Fibroblast of upper back skin (primary cell): ENCODE measurements at places on chromosomes 4 and X.

- no peak for DNase-seq
Measured at GRCh38 chrX:48938721-48939425, 18.5 kb downstream of the OTUD5 start.

GRCh38 chrX:151393514-151393913, 3.5 kb upstream of the VMA21 start:
- no peak for DNase-seq

DNA sequence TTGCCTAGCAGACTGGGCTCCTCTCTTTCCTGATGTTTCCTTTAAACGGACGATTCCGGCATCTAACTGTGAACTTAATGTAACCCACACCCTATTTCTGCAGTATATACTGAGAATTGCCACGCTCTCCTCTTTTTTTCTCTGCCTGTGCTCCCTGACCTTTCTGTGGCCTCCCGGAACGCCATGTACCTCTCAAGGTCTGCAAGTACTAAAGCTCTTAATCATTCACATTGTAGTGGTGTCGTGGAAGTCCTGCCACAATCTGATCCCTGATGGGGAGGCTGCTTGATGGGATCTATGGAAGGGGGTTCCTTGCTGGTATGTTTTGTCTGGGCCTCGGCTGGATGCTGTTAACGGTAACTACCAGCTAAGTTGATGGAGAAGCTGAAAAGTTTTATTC, 302.9 kb upstream of the EPHA5 start:
- no peak for DNase-seq

GRCh38 chr4:20724915-20725314, 24.7 kb downstream of the PACRGL start:
- no peak for DNase-seq

DNA sequence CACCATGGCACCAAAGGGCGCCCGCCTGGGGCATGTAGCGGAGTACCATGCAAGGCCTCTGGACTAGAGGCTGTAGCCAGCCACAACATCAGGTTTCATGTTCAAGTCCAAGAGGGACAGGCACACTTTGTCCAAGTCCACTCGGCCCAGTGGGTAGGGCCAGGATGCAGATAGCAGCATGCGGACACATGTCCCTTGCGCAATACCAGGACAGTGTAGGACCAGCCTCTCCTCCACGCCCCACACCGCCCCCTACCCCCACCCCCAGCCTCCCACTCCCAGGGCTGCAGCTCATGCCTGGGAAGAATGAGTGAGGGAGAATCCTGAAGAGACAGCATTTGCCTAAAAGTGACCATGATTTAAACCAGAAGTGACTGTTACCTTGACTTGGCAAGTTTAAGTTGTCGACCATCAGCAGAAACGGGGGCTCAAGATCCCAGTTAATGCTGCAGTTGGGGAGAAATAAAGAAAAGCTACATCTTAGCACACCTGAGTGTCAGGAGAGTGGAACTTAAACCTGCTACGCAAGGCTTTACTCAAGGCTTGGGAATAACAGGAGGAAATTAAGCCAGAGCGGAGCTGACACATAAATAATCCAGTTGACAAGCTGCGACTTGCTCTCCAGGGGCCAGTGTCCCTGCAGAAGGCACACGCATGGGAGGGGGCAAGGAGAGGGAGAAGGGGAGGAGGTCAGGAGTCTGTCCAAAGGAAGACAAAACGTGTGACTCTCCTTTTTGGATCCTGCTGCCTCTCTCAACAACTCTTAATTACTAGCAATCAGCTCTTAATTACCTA, 221.7 kb downstream of the BCOR start:
- no peak for DNase-seq

GRCh38 chr4:138110815-138111214, 131.3 kb downstream of the SLC7A11 start:
- DNase-seq, result no peak

DNA sequence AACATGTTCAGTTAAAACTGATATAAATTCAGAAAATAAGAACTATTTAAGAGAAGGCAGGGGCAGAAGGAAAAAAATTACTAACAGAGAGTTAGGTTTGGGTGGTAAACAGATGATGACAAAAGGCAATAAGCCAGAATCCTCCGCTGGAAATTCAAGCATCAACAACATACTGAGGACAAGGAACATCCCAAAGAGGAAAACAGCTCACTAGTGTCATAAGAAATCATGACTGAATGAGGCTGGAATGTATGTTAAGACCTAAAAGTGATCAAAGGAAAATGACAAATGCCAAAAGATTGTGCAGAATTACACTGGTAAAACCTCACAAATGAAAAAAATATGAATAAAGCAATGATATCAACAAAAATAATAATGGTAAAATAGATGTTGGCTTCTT, 88.4 kb downstream of the WDFY3 start:
- DNase-seq, result peak; percentile 87

- DNase-seq, result no peak
Measured at GRCh38 chr4:95507147-95507546, 41.6 kb downstream of the UNC5C start.

DNA sequence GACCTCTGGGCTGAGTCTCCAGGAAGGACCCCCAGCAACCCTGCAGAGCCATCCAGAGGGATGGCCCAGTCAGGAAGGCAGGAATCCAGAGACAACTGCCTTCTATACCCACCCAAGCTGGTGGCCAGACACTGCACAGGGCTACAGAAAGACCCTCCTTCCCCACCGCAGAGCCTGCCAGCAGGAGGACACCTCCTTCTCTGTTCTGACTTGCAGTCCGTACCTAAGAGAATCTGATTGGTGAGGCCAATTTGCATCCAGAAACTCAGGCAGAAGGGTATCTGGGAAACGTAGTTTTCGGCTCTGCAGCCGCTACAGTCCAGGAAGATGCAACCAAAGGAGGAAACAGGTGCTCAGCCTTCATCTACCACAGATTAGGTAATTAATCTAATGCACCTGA, 155.4 kb upstream of the FRG1 start:
- DNase-seq, result no peak

DNA sequence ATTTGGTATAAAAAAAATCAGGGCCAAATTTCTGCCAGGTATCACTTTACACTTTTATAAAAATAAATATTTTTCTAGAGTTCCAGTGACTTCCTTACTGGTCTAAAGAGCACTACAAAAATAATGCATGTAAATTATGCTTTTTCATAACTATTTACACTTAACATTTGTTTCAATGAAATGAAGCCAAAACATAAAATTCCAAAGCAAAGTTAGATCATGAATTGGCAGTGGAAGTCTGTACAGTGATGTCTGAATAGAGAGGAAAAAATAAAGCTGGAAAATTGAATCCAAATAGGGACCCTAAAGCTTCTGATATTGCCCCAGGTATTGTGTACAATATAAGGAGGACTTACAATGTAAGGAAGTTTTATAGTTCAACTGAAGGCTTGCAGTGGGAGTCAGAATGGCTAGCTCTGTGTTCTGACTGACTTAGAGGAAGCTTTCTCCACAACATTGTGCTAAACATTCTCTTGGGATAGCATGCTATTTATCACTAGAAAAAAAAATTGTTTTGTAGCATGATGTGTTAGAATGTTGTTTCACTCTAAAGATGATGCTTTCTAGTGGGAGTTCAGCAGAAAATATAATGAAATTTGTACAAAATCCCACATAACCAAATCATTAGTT, 288.2 kb upstream of the UGT8 start:
- no peak for DNase-seq

GRCh38 chr4:52037689-52038102, 403 bp downstream of the SGCB start:
- peak; percentile 27 for DNase-seq

DNA sequence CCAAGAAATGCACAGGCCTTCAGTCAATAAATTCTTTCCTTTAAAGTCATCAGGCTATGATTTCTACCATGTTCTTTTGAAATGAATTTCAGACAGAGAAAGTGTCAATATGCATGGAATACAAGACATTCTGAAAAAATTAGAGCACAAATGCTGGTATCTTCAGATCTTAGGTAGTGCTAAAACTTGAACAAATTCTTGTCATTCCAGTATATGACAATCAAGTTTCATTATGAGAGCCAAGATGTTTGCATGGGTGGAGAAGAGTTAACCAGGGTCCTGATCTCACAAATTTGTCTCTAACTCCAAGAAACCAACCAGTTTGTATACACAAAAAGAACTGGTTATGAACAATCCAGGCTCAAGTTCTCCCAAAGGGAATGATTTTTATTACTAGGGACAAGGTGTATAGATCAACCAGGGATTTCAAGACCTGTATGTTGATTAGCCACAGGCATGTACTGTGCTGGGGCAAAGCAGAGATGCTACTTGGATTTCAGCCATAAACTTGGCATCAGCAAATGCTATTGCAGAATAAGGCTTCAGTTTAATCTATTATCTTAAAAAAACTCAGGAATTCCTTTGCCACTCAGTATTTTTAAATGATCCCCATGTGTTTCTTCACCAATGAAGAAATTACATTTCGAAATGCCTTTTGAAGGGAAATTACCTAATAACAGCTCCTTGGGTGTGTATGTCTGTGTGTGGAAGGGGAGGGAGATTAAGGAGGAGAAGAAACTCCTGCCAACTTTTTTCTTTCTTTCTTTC, 69.7 kb downstream of the FANCB start:
- DNase-seq, result peak; percentile 19

DNA sequence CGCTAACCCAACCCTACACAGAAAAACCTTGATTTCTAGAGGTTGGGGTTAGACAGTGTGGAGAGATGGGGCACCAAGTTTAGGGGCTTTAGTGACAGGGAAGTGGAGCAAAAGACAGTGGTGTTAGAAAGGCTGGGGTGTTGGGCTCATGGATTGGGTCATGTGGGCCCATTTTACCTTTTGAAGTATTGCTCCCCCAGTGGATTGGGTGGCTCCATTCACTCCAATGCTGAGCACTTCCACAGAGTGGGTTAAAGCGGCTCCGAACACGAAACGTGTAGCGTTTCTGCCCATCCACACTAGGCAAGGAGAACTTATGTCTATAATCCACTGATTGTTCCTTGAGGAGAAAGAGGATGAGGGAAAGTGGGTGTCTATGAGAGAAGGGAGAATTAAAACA, 2.3 kb downstream of the IL2RG start:
- no peak for DNase-seq

- peak; percentile 10 for DNase-seq
Measured at GRCh38 chrX:112677167-112677566, 2.6 kb downstream of the LHFPL1 start.

DNA sequence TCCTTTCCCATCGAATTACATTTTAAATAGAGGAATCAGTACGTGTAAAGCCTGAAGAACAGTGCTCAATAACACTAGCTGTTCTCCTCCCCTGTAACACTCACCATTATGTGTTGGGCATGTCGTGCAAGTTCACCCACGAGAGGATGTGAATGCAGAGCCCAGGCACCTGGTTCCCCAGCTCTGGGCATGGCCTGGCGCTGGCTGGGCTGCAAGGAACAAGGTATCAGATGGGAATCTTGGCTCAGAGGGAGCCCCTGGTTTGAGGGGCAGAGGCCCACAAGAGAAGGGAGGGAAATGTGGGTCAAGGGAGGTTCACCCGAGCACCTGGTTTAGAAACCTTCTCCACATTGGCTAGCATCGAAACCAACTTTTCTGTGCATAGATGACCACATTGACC, 41.7 kb upstream of the MTM1 start:
- no peak for DNase-seq
